Activated T-helper 1 cell treated with anti-CD3 and anti-CD28 coated beads, Interleukin-12 subunit alpha, Interleukin-12 subunit beta, Interleukin-2, Interleukin-4 antibody, amounts not matched to agents 30 ng/mL and 10 ng/mL and 1 ng/mL, durations not matched to agents 14 hours and 24 hours and 36 hours (primary cell): ENCODE measurements at places on chromosomes 1 and 21. TPM values are rescaled to one million over a fixed set of nuclear protein-coding genes. Genes with fewer than 3 reads are reported as not detected.

DNA sequence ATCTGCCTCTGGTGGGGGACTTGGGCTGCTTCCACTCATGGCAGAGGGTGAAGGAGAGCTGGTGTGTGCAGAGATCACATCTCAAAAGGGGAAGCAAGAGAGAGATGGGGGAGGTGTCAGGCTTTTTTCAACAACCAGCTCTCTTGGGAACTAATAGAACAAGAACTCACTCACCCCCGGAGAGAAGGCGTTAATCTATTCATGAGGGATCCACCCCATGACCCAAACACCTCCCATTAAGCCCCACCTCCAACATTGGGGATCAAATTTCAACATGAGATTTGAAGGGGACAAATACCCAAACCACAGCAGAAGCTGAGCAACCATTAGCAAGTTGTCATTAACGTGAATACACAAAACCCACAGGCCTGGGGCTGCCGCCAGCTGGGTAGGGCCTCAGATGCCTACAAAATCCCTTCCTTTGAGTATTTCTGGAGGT, 12.0 kb upstream of the VWA5B1 start:
- no peak for DNase-seq

- DNase-seq = peak; percentile 35
Measured at GRCh38 chr1:87325982-87326738, 2.5 kb upstream of the LMO4 start.

DNA sequence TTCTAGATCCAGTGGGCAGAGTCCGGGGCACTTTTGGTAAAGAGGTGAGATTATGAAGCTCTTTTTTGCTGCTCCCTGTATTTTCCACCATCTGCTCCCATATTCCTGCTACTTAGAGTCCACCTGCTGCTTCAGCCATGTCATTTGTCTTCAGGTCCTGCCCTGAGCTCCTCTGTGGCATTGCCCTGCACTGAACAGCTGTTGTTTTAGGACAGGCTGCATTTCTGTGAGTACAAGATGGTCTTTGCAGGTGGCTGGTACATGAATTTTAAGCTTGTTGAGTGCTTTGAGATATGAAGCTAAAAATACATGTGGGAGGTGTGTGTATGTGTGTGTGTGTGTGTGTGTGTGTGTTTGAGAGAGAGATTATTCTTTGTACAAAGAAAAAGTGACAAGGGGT, 21.9 kb downstream of the MT1HL1 start:
- DNase-seq = no peak

- no peak for DNase-seq
Measured at GRCh38 chr1:200535605-200536004, 84.9 kb downstream of the KIF14 start.

DNA sequence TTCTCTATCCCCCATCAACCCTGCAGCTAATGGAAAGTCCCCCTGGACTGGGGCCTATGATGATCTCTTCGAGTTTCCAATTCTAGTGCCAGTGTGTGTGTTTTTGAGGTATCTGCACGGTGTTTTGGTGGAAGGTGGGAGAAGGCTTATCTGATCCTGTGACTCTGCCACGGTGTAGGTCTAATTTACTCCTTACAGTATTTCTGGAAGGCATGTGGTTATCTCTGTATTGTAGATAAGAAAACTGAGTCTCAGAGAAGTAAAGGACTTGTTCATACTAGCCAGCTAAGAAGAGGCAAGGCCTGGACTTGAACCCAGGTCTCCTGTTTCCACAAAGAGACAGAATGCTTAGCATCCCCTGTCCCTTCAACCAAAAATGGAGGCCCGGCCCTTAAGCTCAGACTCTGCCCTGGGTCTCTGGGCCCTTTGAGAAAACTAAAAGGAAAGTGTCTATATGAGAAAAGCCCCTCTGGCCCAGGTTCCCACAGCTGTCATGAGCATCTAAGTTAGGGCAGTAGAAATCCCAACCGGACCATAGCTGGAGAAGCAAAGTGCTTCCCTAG, 20.3 kb downstream of the RIMS3 start:
- no peak for DNase-seq

DNA sequence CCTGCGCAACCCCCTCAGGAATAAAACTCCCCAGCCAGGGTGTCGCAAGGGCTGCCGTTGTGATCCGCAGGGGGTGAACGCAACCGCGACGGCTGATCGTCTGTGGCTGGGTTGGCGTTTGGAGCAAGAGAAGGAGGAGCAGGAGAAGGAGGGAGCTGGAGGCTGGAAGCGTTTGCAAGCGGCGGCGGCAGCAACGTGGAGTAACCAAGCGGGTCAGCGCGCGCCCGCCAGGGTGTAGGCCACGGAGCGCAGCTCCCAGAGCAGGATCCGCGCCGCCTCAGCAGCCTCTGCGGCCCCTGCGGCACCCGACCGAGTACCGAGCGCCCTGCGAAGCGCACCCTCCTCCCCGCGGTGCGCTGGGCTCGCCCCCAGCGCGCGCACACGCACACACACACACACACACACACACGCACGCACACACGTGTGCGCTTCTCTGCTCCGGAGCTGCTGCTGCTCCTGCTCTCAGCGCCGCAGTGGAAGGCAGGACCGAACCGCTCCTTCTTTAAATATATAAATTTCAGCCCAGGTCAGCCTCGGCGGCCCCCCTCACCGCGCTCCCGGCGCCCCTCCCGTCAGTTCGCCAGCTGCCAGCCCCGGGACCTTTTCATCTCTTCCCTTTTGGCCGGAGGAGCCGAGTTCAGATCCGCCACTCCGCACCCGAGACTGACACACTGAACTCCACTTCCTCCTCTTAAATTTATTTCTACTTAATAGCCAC, 696 bp downstream of the TGFB2 start:
- DNase-seq = no peak

Gene KCNJ15
- total RNA-seq = 1.6 and 1.7 TPM in 2 replicates

Gene TEDDM1
- not detected in 2 replicates for total RNA-seq
